ENCODE measurements at places on chromosomes 2 and 18. TPM values are rescaled to one million over a fixed set of nuclear protein-coding genes. Genes with fewer than 3 reads are reported as not detected.

DNA sequence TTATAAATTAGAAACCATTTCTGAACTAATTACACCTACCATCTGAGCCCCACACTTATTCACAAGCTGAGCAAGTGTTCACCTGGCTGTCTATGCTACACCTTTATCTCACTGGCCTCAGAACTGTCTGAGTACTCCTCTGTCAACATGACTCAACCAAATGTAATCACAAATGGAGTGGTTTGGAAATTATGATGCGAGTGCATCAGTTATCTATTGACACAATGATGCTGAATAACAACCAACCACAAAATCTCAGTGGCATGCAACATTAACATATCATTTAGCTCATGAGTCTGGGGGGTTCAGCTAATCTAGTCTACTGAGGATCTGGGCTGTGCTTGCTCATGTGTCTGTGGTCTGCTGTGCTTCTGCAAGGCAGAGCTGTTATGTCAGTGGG, 184.2 kb upstream of the NXPH2 start:
- DNase-seq = no peak

GRCh38 chr2:6410313-6410712, 455.4 kb downstream of the CMPK2 start:
- DNase-seq = no peak

- DNase-seq = no peak
Measured at GRCh38 chr2:9135822-9136558, 70.6 kb upstream of the ASAP2 start.

DNA sequence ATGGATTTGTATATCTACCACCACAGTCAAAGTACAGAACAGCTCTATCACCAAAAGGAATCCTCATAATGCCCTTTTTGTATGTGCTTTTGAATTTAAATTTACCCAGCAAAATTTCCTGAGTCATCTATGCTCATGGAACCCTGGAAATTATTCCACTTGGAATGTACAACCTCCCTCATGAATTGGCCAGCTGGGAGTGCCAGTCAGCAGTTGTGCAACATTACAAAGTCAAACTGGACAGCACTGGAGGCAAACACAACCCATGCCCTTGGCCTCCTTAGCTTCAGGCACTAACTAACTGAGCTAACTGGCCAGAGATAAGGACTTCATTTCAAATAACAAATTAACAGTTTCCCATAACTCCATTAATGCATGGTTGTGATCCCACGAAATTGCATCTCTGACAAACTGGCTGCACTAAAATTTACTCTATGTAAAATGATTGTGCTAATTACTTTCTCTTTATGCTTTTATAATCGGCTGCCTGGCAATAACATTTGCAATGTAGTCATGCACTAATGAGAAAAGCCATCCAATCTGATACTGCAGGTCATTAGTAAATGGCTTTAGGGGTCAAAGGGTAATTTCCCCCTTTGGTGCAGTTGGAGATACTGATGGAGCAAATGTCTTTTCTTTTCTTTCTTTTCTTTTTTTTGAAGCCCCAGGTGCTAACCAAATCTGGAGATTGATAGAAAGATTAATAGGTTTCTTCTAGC, 270.5 kb downstream of the ACTR3 start:
- DNase-seq = no peak

DNA sequence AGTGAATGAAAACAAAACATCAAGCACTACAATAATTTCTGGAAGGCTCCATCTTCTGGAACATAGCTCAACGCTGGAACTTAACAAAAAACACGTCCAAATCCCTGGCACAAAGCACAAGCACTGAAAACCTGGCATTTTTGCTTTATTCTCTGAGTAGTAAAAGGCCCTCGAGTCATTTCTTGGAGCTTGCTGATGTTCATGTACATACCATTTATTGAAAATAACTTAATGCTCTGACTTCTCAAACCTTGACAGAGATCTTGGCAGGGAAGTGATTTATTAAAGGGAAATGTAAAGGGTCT, 76.5 kb upstream of the STK17B start:
- DNase-seq = no peak

- no peak for DNase-seq
Measured at GRCh38 chr2:65842104-65842503, 409.7 kb upstream of the SPRED2 start.

GRCh38 chr2:187297801-187298200, 150.3 kb downstream of the CALCRL start:
- DNase-seq = no peak

DNA sequence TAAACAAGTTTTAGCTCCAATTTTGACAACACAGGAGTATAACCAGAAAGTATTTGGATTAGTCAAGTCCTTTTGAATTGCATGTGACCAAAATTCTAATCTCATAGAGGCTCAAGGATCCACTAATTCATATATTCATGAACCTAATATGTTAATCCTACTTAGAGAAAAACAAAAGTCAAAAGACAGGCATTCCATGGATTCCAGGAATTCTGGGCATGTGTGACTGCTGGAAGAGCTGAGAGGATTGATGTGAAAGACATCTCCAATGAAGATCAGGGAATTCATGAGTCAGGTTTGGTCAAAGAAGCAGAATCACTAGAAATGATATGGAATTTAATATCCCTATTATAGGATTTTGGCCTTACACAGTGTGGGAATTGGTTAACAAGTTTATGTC, 1494.6 kb upstream of the DDX18 start:
- no peak for DNase-seq

DNA sequence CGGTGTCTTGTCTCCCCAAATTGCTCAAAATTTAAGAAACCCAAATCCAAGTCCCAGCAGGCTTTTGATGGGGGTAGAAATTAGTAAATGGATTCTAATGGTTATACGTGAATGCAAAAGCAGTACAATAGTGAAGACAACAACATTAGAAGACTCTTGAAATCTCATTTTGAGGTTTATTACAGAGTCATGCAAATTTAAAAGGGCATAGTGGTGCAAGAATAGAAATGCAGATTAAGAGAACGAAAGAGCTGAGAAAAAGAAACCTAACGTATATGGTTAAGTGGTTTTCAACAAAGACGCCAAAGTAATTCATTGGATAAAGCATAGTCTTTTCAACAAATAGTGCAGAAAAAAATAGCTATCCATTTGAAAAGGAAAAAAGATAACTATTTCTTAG, 33.2 kb upstream of the CXXC1 start:
- no peak for DNase-seq

DNA sequence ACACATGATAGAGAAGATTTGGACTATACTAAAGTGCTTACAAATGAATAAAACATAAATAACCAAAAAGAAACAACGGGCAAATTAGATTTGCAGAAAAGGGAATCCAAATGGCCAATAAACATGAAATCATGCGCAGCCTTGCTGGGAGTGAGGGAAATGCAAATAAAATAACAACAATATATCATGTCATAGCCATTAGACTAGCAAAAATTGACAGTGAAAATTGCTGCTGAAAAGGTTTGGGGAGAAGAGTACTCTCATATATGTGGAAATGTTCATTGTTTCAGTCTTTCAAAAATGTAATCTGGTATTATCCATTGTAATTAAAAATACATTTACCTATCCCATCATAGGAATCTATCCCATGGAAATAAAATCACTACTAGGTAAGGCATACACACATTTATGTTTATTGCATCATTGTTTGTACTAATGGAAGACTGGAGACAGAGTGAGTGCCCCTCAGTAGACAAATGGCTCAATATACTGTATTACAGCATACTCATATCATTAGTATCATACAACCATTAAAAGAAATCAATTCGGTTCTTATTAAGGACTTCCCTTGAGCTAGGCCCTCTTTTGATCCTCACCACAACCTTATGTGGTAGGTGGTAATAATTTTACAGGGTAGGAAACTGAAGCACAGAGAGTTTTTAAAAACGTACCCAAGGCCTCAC, 94.1 kb upstream of the MSTN start:
- DNase-seq = no peak

- no peak for DNase-seq
Measured at GRCh38 chr2:179741317-179741716, 120.1 kb downstream of the ZNF385B start.

GRCh38 chr2:231573096-231573495, 19.6 kb upstream of the TEX44 start:
- DNase-seq = no peak

DNA sequence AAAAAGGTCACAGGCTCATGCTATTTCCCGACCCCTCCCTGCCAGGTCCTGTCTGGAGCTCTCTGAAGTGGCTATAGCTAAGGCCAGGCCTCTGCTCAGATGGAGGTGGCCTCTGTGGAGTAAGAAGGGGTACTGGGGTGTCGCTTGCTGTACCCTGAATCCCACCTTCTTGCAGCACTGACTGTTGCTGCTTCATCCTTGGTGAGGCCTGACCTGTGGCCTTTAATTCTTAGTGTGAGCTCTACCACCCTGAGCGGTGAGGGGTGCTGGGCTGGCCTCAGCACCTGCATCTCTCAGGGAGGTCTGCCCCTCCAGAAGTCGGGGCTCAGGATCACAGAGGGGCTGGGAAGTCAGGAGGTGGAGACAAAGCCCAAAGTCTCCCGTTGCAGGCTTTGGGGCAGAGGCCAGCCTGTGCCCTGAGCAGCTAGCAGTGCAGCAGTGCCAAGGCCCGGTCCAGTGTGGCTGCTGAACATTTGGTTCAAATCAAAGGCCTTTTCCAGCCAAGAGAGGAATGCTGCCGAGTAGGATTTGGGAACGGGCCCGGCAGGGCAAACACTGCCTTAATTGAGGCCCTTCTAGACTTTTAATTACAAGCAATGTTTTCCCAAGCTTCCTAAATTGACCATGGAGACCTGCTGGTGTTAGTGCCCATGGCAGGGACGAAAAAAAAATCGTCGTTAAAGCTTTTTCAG, 133.5 kb upstream of the HAAO start:
- DNase-seq = no peak

The ENOSF1 gene
- 19.3 TPM for total RNA-seq

The AMMECR1L gene
- 12.2 TPM for total RNA-seq

The FOXI3 gene
- total RNA-seq = not detected

The TYMS gene
- total RNA-seq = 27.6 TPM

The ACMSD gene
- not detected for total RNA-seq

The CHST9 gene
- not detected for total RNA-seq

The CNTNAP5 gene
- total RNA-seq = not detected
